ENCODE measurements at places on chromosomes 12 and 14. TPM values are rescaled to one million over a fixed set of nuclear protein-coding genes. Genes with fewer than 3 reads are reported as not detected.

DNA sequence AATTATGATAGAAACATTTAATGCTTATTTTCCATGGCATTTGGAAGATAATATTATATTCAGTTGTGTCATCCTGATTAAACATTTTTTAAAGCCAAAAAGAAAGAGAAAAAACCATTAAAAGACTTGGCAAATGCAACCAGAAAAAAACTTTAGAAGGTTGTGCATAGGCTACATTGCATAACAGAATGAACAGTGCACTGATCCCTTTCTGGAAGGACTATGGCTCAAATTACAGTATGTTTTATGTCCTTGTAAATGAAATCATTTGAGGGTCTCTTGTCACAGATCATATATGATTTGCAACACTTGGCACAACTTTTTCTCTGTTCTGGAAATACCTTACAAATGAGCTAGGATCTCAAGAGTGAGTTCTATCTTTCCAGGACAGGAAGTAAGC lies 275.2 kb upstream of the FLRT2 start:
- H3K4me3 ChIP-seq = no peak overlapping the region
- H3K4me1 ChIP-seq = no peaks in the 10 kb centered on the region
- H3K27me3 ChIP-seq = no peaks in the 10 kb centered on the region
- no peak overlapping the region for H3K27ac ChIP-seq
- no peaks in the 10 kb centered on the region for H3K36me3 ChIP-seq
- DNase-seq = no peak

DNA sequence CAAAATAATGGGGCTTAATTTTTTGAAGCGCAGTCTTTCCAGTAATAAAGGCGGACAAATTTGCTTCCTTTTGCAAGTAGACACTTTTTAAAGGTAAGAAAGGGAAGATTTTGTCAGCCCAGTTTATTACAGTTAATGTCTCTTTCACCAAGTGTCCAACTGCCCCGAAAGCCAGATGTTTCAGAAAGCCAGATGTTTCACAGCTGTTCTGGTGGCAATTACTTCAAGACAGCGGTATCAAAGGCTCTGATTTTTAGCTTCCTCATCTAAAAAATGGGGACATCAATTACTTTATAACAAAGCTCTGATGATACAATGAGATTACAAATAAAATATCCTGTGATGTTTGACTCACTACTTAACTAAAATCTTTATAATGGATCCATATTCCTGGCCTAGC lies 1.0 kb downstream of the WBP11 start:
- H3K36me3 ChIP-seq = no peaks in the 10 kb centered on the region
- no peaks in the 10 kb centered on the region for H3K4me1 ChIP-seq
- peak overlapping the region; percentile 92 for H3K4me3 ChIP-seq
- no peaks in the 10 kb centered on the region for H3K27me3 ChIP-seq
- DNase-seq = no peak

DNA sequence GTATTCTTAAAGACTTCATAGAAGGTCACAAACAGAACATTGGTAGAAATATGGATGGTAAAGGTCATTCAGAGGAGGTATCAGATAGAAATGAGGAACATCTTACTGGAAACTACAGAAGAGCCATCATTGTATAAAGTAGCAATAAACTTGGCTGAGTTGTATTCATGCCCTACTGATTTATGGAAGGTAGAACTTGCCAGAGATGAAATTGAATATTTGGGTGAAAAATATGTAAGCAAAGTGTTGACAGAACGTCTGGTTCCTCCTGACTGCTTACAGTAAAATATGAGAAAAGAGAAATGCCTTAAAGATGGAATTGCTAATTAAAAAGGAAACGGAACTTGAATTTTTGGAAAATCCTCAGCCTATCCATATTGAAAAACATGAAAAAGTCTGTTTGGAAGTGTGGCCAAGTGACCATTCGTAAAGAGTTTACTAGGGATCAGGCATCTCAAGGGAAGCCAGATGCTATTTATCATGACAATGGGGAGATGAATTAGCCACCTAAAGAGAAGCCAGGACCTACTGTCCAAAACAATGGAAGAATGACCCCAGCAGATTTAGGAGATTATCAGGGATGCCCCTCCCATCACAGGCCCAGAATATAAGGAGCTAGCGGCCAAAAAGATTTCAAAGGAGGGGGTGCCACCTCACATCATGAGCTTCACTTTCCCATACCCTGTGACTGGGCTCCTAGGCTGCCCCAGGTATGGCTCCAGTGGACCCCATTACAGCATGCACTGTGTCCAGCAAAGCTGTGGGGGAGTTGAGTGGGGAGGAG lies 189.3 kb downstream of the ITPR2 start:
- DNase-seq = no peak
- H3K27ac ChIP-seq = no peak overlapping the region
- H3K4me3 ChIP-seq = no peak overlapping the region
- no peaks in the 10 kb centered on the region for H3K27me3 ChIP-seq
- H3K36me3 ChIP-seq = no peaks in the 10 kb centered on the region

- no peak overlapping the region for H3K27ac ChIP-seq
- no peaks in the 10 kb centered on the region for H3K4me1 ChIP-seq
- no peak overlapping the region for H3K4me3 ChIP-seq
- no peaks in the 10 kb centered on the region for H3K36me3 ChIP-seq
- H3K27me3 ChIP-seq = no peaks in the 10 kb centered on the region
These were observed 66.6 kb downstream of the FBXL14 start for GRCh38 chr12:1527789-1528188.

DNA sequence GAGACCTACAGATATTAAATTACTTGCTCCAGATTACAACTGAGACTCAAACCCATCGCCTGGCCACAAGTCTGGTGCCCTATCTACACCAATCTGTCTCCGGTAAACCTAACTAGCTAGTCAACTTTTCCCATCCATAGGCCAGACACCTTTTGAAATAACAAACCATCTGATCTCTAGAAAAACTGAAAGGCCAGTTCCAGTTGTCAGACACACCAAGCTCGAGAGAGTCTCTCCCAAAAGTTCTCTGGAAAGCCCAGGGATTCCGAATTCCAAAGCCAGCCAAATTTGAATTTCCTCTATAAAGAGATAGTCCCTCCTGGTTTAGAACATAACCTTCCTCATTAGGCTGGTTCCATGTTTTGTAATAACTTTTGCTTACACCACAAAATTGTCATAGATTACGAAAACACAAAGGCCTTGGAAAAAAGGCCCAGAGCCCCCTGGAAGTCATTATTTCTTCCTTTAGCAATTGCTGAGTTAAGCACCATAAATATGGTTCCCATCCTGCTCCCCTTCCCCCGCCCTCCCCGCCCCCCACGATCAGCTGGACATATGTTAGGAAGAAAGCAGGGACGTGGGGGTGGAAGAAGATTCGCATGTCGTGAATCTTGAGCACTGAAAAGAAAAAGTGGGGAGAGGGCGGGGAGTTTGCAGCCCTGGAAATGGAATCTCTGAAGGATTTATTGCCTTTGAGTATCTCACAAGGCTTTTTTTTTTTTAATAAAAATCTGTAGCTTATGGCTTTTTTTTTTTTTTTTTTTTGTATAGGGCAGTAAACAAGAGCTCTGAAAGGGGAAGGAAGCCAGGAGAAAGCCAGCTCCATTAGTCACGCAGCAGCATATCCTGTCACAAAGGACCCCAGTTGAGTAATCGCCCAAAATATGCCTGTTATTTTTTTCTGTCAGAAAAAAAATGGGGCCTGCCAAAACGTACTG lies 110.4 kb downstream of the ZFP36L1 start:
- H3K36me3 ChIP-seq = no peaks in the 10 kb centered on the region
- H3K27me3 ChIP-seq = no peaks in the 10 kb centered on the region
- peak; percentile 47 for DNase-seq
- no peak overlapping the region for H3K4me3 ChIP-seq

- no peaks in the 10 kb centered on the region for H3K36me3 ChIP-seq
- H3K4me1 ChIP-seq = no peaks in the 10 kb centered on the region
- no peak overlapping the region for H3K4me3 ChIP-seq
- no peak for DNase-seq
These were observed 7.6 kb upstream of the ATP5MC2 start for GRCh38 chr12:53683494-53683893.

- H3K36me3 ChIP-seq = no peaks in the 10 kb centered on the region
- no peaks in the 10 kb centered on the region for H3K27me3 ChIP-seq
- no peak overlapping the region for H3K4me3 ChIP-seq
- DNase-seq = no peak
- no peaks in the 10 kb centered on the region for H3K4me1 ChIP-seq
These were observed 372.3 kb upstream of the KITLG start for GRCh38 chr12:88952562-88952942.

GRCh38 chr12:24379433-24379832 lies 430.0 kb upstream of the SOX5 start:
- H3K4me3 ChIP-seq = no peak overlapping the region
- no peak for DNase-seq
- no peaks in the 10 kb centered on the region for H3K36me3 ChIP-seq
- no peaks in the 10 kb centered on the region for H3K4me1 ChIP-seq

GRCh38 chr14:87944987-87945604 lies 47.9 kb downstream of the GALC start:
- DNase-seq = no peak
- no peak overlapping the region for H3K4me3 ChIP-seq
- H3K4me1 ChIP-seq = no peaks in the 10 kb centered on the region
- no peak overlapping the region for H3K27ac ChIP-seq

- H3K4me3 ChIP-seq = no peak overlapping the region
- DNase-seq = no peak
- no peaks in the 10 kb centered on the region for H3K36me3 ChIP-seq
These were observed 52.7 kb downstream of the CCDC92 start for GRCh38 chr12:123919980-123920360.

NTN4 gene
- 118 TPM for total RNA-seq

CELA1 gene
- total RNA-seq = not detected
